ENCODE measurements at places on chromosomes 5 and 9. TPM values are rescaled to one million over a fixed set of nuclear protein-coding genes. Genes with fewer than 3 reads are reported as not detected.

Gene EIF4E1B
- not detected for total RNA-seq

Gene SHISAL2B
- not detected for total RNA-seq

Gene CKS2
- total RNA-seq: 45.9 TPM

Gene ECM2
- total RNA-seq: 17.3 TPM

Gene PSMD5
- total RNA-seq: 18.1 TPM

Gene DMRT3
- total RNA-seq: not detected

Gene CARD6
- 11.7 TPM for total RNA-seq

Gene SPINK7
- not detected for total RNA-seq

Gene GLDC
- 4.2 TPM for total RNA-seq

Gene SLC6A18
- total RNA-seq: not detected

Gene CXXC5
- 45.1 TPM for total RNA-seq

Gene KDM3B
- 26.9 TPM for total RNA-seq

Gene ENG
- total RNA-seq: 10.4 TPM

Gene MARCOL
- total RNA-seq: not detected

Gene MYMK
- not detected for total RNA-seq

Gene SHOC1
- not detected for total RNA-seq

Gene LHX2
- total RNA-seq: not detected

Gene PCDHA7
- total RNA-seq: 1.5 TPM

Gene PCDHA11
- 0.15 TPM for total RNA-seq

Gene ZNF483
- total RNA-seq: 0.60 TPM

Gene C9orf50
- not detected for total RNA-seq

Gene SLC1A1
- 14.2 TPM for total RNA-seq

Gene TMC1
- total RNA-seq: 0.68 TPM

Gene GNAQ
- 26.5 TPM for total RNA-seq

Gene CDX1
- 0.15 TPM for total RNA-seq

Gene MUSK
- not detected for total RNA-seq

Gene PRDM9
- not detected for total RNA-seq

Gene NUTM2F
- total RNA-seq: not detected

Gene GPR151
- total RNA-seq: not detected

Gene S1PR3
- 46.5 TPM for total RNA-seq

Gene GNE
- 18.1 TPM for total RNA-seq

Gene FAM169A
- total RNA-seq: under 0.01 TPM

Gene FIBCD1
- 2.4 TPM for total RNA-seq

Gene IFNA2
- not detected for total RNA-seq

Gene PLK2
- 1,550 TPM for total RNA-seq

Gene ARHGEF28
- total RNA-seq: 26.2 TPM

Gene MLANA
- total RNA-seq: not detected

Gene ANKRD31
- total RNA-seq: 0.08 TPM

Gene FST
- 38.1 TPM for total RNA-seq

Gene PCDHB3
- 1.1 TPM for total RNA-seq

Gene PCDHB11
- 0.70 TPM for total RNA-seq

Gene C9orf153
- 0.08 TPM for total RNA-seq

Gene OR2V2
- not detected for total RNA-seq

Gene BRINP1
- 27.4 TPM for total RNA-seq

Gene ALAD
- 32.2 TPM for total RNA-seq

Gene CTSV
- total RNA-seq: 1.9 TPM

Gene IL31RA
- total RNA-seq: 0.82 TPM

Gene PALM2AKAP2
- total RNA-seq: 18.8 TPM

Gene GRAMD2B
- total RNA-seq: 12.8 TPM

All from smooth muscle cell of the coronary artery (primary cell).